ENCODE measurements at places on chromosomes 5 and 9. TPM values are rescaled to one million over a fixed set of nuclear protein-coding genes. Genes with fewer than 3 reads are reported as not detected.

DNA sequence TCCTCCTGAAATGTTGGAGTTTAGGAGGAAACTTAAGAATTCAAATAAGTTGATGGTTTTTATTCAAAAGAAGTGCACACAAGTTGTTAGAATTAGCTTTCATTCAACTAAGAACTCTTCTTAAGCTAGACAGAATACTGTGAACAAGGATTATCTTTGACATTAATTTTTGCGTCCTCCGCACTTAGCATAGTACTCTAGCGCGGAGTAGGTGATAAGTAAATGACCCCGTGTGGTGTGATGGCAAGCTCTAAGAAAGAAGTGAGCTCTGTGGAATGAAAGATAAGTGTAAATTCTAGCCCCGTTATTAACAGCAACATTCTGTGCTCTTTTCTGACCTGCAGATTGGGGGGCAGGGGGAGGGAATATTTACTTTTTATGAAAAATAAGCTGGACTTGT is 1.0 kb downstream of the BRIX1 start:
- DNase-seq = no peak

Gene OMD
- total RNA-seq = not detected

Gene ZDHHC11B
- not detected for total RNA-seq

GRCh38 chr5:84374568-84374967 is 10.1 kb downstream of the EDIL3 start:
- no peak for DNase-seq

Gene LCN2
- total RNA-seq = not detected

DNA sequence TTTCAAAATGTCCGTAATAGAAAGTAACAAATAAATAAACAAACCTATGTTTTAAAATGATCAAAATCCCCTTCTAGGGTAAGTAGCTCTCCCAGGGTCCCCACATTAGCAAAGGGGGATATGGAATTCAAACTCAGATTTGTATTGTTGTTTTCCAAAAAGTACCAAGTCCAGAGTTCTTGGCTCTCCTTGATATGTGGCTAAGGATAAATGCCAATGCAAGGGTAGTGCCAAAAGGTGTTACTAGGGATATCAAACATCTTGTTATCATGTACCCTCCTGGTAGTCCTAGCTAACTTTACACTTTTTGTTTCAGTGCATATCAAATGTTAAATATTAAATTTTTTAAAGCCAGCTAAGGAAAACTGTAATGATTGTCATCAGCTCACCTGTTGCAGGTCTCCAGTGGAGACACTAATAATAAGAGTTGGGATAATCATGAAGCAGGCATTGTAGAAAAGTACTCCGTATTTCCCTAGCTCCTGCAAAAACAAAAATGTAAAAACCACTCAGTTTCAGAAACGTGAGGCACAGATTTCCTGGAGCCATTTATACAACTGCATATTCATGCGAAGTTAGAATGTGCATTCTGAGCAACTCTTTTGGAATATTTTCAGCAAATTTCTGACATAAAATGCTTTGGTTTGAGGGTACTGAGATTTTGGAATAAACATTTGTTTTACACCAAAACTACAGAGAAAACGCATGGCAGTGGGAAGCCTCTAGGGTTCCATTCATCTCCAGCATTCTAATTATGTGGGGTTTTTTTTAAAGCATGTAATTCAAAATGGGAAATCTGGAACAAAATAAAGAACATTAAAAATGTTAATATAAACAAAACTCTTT is 39.8 kb downstream of the SLC35D2 start:
- no peak for DNase-seq

Gene SLC25A2
- total RNA-seq = not detected

DNA sequence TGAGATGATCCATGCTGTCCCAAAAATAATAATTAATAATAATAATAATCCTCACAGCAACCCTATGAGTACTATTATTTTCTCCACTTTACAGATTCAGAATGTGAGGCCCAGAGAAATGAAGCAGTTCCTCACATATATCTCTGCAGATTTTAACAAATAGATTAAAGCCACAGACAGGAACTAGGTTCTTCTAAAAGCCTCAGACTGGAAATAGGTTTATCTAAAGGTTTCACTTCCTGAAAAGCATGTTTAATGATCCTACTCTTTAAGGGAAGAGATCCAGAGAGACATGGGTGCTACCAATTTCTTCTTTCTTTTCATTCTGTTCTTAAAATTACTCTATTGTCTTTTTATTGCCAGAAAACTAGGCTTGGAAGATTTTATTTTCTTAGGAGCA is 1079.4 kb upstream of the COX7C start:
- DNase-seq = no peak

DNA sequence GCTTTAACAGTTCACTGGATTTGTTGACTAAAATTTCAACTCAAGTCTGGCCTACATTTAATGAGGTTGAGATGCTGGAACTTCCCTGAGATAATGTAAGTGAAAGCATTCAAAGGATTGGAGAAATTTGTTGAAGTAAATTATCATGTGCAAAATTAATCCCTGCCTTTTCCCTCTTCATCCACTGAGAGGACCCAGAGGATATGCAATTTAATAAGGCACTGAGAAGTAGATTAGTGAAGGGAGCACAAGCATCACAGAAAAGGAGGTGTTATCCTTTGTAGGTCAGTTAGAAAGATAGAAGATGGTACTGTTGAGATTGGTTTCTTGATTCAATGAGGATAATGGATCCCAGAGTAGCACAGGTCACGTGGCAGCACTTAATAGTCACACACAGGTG is 42.6 kb upstream of the ANKRD31 start:
- DNase-seq = no peak

Gene SERF1A
- total RNA-seq = 7.0 TPM

- DNase-seq = no peak
These were observed 60.7 kb downstream of the MAN2A1 start for GRCh38 chr5:109750463-109750862.

DNA sequence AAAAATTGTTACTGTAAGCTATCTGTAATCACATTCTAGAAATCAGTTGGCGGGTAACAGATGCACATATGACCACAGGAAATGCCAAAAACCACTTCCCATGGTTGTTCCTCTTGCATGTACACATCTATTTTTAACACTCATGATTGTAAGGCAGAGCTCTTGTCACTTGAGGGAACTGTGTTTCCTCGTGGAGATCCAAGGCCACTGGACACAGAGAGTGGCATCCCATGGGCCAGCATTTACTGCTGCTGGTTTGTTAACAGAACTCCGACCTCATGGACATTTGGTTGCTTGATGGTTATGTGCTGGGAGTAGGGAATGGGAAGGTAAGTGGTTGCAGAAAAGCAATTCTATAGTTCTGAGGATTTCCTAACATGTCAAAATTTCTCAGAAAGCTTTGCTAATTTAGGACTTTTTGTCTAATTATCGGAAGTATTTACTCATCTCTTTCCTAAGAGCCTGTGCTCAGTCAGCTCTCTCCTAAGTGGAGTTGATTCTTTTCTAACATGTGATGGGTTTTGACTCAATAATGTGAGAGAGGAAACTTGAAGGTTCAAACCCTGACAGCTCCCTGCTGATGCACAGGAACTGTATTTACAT is 202.0 kb upstream of the NR3C1 start:
- DNase-seq = no peak

Gene OLFM1
- total RNA-seq = 37.1 TPM

DNA sequence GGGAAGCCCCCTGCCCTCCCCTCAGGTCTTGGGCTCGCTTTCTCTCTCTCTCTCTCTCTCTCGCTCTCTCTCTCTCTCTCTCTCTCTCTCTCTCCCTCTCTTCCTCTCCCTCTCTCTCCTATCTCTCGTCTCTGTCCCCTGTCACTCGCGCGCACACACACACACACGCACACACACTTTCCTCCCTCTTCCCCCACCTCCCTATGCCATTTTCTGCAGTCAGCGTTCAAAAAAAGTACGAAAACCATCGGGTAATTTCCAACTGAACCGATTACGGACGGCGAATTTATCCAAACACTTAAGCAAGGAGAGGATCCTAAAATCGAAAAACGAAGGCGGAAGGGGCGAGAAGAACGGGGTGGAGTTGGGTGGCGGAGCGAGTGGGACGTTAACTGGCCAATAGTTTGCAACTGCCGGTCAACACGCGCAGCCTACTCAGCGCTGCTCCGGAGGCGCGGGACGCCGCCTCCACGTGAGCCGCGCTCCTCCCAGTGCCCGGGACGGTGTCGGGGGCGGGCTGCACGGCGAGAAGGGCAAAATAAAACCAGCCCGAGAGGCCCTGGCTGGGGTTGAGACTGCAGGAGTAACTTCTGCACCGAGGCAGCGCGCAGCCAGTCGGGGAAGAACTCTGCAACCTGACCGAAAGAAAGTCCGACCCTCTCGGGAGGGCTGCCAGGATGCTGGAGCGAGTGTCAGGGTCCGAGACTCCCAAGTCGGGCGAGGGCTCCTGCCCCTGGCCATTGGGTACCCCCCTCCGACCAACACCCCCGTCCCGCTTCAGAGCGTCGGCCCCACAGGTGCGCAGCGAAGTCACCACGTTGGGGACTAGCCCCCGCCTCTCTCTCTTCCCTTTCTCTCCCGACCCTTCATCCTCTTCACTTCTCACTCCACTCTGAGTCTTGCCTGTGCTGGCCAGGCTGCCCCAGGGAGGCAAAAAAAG is 24.9 kb upstream of the ELAVL2 start:
- no peak for DNase-seq

- no peak for DNase-seq
These were observed 118.7 kb upstream of the NEK6 start for GRCh38 chr9:124139001-124139400.

DNA sequence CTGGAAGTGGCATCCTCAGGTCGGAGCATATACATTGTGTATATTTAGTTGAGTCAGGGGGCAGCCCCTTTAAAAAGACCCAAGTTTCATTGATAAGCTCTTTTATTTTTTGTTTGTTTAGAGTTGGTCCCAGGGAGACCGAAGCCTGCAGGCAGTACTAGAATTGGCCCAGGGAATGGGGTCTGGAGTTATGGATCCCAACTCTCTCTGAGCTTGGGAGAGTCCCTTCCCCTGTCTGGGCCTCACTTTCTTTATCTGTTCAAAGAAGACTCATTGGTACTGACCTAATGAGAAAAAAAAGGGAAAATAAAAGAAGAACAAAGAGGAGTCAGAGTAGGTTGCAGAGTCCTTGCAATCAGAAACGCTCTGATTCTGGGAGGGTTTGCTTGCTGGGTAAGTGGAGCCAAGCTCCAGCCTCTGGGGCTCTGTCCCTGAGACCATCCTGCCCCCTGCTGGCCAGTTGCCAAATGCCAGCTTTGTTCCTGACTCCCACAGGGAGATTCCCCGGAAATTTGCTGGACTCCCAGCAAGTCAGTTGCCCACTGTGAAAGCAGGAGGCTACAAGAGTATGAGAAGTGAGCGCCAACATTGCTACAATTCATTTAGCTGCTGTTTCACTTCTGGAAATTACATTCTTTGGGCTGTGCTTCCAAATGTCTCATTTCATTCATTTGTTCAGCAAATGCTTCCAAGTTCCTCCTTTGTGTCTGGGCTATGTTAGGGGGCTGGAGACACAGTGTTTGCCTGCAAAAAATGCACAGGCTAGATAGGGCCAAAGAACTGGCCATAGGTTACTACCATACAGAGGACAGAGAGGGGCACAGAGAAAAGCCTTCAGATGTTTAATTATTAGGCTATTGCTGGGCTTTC is 156.2 kb downstream of the MELK start:
- peak; percentile 62 for DNase-seq

GRCh38 chr5:22242532-22242931 is 610.6 kb downstream of the CDH12 start:
- no peak for DNase-seq

GRCh38 chr9:103731541-103731940 is 362.6 kb upstream of the SMC2 start:
- DNase-seq = no peak

DNA sequence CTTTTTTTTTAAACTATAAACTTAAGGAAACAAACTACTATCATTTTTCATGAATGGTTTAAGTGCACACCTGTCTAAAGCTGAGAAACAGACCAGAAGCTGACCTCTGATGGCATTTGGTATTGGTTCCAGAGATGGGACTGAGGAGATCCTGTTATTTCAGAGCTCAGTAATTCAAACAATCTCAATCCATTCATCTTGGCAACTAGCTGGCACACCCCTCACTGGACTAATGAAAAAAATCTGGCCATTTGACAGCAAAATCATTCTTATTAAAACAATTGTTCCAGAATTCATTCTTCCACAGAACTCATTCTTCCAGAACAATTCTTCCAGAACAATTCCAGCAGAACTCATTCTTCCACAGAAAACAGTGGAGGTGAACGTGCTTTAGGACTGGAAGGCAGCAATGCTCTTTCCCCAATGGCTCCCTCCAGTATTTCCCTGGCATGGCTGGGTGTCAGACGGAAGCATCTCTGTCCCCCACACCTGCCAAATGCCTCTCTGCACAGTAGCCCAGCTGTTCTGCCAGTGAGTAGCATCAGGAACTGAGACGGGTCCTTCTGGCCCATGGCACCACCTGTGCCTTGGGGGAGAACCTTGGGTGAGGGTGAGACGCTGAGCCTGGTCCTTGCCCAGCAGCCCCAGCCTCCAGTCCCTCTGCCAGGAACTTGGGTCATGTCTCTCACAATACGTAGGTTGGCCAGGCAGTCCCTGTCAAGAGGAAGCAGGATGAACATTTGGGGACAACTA is 87.5 kb upstream of the EQTN start:
- no peak for DNase-seq

Gene ORM2
- total RNA-seq = not detected

Gene SPEF2
- total RNA-seq = 4.2 TPM

- peak; percentile 99 for DNase-seq
These were observed 503.4 kb downstream of the NFIB start for GRCh38 chr9:13810510-13810909.

Gene MYMK
- not detected for total RNA-seq

Gene CDO1
- not detected for total RNA-seq

- DNase-seq = no peak
These were observed 7.3 kb downstream of the CSF1R start for GRCh38 chr5:150078802-150079689.

DNA sequence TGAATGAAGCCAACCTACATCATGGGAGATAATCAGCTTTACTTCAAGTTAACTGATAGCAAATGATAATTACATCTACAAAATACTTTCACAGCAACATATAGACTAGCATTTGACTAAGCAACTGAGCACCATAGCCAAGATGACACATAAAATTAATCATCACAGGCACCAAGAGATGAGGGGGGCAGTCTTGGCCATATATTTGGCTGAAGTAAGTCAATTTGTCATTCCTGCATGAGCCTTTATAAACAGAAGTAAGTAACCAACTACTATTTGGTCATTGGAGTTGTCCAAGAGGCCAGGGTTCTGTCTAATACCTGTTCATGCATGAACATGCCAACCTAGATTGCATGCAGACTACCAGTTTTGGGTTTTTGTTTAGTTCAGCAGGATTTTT is 53.6 kb downstream of the PDCD1LG2 start:
- DNase-seq = peak; percentile 35

Gene JAKMIP2
- not detected for total RNA-seq

DNA sequence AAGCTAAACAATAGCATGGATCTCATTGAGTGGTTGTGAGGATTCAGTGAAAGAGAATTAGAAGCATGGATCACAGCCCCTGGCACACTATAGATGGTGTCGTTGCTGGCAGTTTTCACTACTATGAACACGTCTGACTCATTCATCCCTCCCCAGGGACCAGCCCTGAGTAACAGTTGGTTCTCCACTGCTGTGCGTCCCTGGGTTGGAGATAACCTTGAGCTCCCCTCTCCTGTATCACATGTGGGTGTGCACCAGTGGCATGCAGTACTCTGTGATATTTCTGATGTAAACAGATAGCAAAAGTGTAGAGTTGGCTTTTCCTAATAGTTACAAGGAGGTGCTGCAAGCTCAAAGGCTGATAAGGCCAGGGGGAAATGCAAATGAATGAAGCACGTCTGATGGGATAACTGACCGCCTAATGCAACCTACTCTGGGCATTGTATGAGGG is 8.8 kb upstream of the LCP2 start:
- peak; percentile 94 for DNase-seq
